Spinal cord (tissue), 10 donors: ENCODE measurements at places on chromosomes 16 and 17. TPM values are rescaled to one million over a fixed set of nuclear protein-coding genes. Genes with fewer than 3 reads are reported as not detected.

TBC1D3G gene
- not detected for total RNA-seq

DNA sequence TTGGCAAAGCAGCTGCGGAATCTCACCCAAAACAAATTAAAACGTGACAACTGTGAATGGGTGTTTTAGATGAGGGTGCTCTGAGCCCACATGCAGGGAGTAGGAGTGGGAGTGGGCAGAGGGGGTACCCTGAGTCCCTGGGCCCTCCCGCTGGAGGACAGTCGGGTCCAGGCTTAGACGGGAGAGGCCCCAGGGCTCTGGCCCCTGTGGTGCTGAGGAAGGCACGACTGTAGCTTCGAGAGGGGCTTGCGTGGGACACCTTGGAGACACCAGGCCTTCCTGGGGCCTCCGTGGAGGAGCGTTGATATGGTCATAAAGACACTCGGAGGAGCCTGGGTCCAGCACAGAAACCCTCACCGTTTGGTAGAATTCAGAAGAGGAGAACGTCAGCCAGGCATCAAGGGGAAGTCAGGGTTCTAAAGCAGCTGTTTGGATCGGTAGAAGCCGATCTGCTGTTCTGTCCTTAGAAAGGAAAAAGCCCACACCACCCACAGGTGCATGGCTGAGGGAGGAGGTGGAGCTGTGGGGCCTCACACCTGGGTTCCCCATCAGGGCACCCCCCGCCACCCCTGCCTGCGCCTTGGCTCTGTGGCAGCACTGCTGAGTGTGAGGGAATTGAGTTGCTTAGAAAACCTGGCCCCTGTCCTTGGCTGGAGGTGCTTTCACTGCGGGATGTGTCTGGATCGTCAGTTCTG is 18.4 kb downstream of the DBNDD1 start:
- H3K4me1 ChIP-seq = no peaks in the 10 kb centered on the region
- no peak overlapping the region for H3K4me3 ChIP-seq
- DNase-seq = no peak
- no peak overlapping the region for H3K27ac ChIP-seq
- H3K27me3 ChIP-seq = no peaks in the 10 kb centered on the region

DNA sequence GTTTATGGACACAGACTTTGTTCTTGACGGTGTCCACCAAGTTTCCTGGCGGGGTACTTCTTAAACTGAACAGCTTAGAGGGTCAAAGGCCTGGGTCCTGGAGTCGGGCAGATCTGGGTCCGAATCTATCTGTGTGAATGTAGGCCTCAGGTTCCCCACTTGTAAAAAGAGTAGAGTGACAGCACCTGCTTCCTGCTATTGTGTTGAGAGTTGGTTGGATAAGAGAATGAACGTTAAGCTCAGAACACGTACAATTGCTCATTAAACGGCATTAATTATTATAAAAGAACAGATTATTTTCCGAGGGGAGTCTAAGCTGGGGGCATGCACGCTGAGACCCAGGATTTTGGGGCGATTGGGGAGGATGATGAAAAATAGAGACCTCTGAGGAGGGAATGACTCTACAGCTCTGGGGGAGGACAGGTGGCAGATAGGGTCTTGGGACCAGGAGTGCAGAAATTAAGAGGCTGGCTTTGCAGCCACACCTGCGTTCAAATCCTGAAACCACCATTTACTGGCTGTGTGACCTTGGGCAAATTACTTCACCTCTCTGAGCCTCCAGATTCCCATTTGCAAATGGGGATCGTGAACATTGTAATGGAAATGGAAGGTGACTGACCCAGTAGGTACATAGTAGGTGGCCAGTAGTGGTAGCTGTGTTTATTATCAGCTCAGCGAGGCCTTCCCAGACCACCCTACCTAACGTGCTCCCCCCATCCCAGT is 862 bp downstream of the CLEC16A start:
- H3K27me3 ChIP-seq = no peaks in the 10 kb centered on the region
- peaks cover 3% of the 10 kb centered on the region for H3K36me3 ChIP-seq
- peak overlapping the region; percentile 79 for H3K4me3 ChIP-seq
- no peak for DNase-seq
- H3K27ac ChIP-seq = no peak overlapping the region
- peaks cover 51% of the 10 kb centered on the region for H3K4me1 ChIP-seq

MRTFB gene
- total RNA-seq = 25.2 TPM

- H3K27me3 ChIP-seq = no peaks in the 10 kb centered on the region
- H3K4me1 ChIP-seq = peaks cover 6% of the 10 kb centered on the region
- no peak overlapping the region for H3K4me3 ChIP-seq
- H3K27ac ChIP-seq = no peak overlapping the region
- no peak for DNase-seq
- H3K36me3 ChIP-seq = no peaks in the 10 kb centered on the region
These were observed 23.8 kb downstream of the TOM1L1 start for GRCh38 chr17:54924405-54924804.

TP53TG3C gene
- total RNA-seq = not detected

DNA sequence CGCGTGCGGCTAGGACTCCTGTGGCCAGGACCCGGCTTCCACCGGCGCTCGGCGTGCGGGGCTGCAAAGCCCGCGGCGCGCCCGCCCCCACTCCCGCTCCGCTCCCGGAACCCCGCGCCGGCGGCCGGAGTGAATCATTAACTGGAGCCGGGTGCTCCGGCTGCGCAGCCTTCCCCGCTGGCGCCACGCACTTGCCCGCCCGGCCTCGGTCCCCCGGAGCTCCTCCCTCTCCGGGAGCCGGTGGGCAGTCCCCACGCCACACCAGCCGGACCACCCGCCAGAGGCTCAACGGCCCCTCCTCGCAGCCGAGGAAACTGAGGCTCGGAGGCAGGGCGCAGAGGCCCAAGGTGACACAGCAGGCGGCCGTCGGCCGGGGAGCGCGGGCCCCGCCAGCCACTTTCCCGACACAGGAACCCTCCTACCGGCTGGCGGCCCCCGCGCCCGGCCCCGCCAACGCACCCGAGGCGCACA is 580 bp downstream of the BCAR1 start:
- H3K27ac ChIP-seq = peak overlapping the region; percentile 97
- no peak for DNase-seq
- peak overlapping the region; percentile 56 for H3K4me3 ChIP-seq
- peaks cover 89% of the 10 kb centered on the region for H3K4me1 ChIP-seq
- no peaks in the 10 kb centered on the region for H3K27me3 ChIP-seq
- H3K36me3 ChIP-seq = peaks cover 33% of the 10 kb centered on the region

GRCh38 chr17:32298721-32299579 is 33.3 kb downstream of the RHBDL3 start:
- no peaks in the 10 kb centered on the region for H3K27me3 ChIP-seq
- H3K4me1 ChIP-seq = peaks cover 29% of the 10 kb centered on the region
- no peak for DNase-seq
- peaks cover 46% of the 10 kb centered on the region for H3K36me3 ChIP-seq
- H3K4me3 ChIP-seq = no peak overlapping the region
- H3K27ac ChIP-seq = no peak overlapping the region

KRT31 gene
- total RNA-seq = not detected

- H3K27ac ChIP-seq = no peak overlapping the region
- peaks cover 4% of the 10 kb centered on the region for H3K36me3 ChIP-seq
- H3K4me3 ChIP-seq = no peak overlapping the region
- peaks cover 47% of the 10 kb centered on the region for H3K4me1 ChIP-seq
- peaks cover 30% of the 10 kb centered on the region for H3K27me3 ChIP-seq
These were observed 2.1 kb downstream of the FMNL1 start for GRCh38 chr17:45223539-45224528.

GRCh38 chr17:33602981-33603380 is 309.9 kb upstream of the ASIC2 start:
- H3K4me3 ChIP-seq = no peak overlapping the region
- H3K4me1 ChIP-seq = peaks cover 6% of the 10 kb centered on the region

DNA sequence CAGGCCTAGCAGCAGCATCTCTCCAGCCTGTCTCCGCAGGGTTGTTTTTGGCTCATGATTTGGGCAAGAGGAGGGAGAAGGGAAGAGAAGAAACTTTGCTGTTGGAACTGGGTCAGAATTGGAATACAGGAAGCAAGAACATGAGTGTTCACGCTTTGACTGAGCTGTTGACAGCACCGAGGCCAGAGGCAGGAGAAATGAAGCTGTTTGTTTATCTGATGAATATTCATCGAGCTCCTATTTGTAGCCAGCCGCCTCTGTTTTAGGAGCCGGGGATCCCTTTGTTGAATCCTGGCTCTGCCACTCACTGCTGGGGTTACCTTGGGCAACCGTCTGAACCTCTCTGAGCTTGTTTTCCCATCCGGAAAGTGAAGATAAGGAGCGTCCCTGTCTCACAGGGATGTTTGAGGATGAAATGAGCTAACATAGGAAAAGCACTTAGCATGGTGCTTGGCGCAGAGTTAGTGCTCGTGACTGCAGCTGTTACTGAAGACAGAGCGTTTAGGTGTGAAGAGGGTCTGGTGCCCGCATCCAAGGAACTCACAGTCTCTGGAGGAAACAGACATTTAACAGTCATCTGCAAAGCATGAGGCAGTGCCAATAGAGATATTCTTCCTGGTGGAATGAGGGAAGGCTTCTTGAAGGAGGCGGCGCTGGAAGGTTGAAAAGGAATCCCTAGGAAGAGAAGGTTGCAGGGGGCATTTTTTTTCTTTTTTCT is 29.2 kb downstream of the RAP1GAP2 start:
- no peak overlapping the region for H3K4me3 ChIP-seq
- peaks cover 3% of the 10 kb centered on the region for H3K4me1 ChIP-seq
- no peak overlapping the region for H3K27ac ChIP-seq
- no peaks in the 10 kb centered on the region for H3K27me3 ChIP-seq

DNA sequence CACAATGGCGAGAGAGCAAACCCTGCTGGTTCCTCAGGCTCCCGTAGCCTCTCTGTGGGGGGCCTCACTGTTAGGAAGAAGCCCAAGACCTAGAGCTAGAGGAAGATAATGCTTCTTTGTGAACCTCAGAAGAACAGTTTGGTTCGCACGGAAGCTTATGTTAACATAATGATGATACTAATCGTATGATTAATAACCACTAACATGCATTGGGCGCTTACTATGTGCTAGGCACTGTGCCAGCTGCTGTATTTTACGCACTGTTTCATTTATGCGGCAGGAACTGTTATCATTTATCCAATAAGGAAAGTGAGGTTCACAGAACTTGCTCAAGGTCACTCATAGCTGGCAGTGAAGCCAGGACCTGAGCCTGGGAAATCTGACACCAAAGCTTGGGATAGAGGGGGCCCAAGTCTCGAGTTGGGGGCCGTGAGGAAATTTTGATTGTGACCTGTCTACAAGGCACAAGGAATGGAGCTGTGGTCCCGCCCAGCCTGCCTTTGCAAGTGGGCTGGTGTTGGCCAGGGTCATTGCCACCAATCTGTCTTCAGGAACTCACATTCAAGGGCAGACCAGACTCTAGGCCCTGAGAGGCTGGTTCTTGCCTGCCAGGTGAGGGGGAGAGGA is 6.8 kb downstream of the PRCD start:
- H3K4me1 ChIP-seq = peaks cover 50% of the 10 kb centered on the region
- no peaks in the 10 kb centered on the region for H3K27me3 ChIP-seq
- no peak overlapping the region for H3K4me3 ChIP-seq
- DNase-seq = no peak
- H3K36me3 ChIP-seq = no peaks in the 10 kb centered on the region

C16orf92 gene
- not detected for total RNA-seq
